ENCODE measurements at places on chromosomes 1 and 21.

DNA sequence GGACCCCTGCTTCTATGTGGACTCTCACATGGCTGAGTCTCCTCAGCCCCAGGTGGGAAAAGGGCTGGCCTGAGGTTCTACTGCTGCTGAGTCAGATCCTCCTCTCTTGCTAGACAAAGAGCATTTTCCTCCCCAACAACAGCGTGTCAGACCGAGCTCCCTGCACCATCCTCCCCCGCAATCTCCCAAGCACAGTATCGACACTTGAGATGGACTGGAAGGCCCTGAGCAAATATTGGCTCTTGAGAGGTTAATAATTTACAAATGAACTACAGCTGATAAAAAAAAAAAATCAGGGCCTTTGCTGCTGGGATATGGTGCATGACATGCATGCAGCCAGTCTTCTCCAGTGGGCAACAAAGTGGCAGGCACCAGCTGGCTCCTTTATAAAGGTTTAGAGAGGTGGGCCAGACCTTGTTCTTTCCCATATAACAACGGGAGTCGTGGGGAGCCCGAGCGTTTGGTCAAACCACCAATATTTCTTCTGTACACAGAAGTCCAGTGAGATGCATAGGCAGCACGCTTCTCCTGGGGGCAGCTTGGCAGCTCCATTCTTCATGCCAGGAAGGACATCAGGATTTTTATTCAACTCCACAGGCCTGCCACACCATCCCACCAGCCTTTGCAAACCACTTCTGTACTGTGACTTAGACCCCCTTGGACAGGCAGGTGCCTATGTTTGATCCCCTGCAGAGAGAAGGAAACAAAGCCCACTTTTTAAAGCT, 55.4 kb upstream of the CAMK1G start:
- DNase-seq = no peak

GRCh38 chr1:147110872-147111271, 61.4 kb downstream of the PRKAB2 start:
- no peak for DNase-seq

- peak; percentile 48 for DNase-seq
Measured at GRCh38 chr1:101293461-101294051, 56.7 kb downstream of the S1PR1 start.

DNA sequence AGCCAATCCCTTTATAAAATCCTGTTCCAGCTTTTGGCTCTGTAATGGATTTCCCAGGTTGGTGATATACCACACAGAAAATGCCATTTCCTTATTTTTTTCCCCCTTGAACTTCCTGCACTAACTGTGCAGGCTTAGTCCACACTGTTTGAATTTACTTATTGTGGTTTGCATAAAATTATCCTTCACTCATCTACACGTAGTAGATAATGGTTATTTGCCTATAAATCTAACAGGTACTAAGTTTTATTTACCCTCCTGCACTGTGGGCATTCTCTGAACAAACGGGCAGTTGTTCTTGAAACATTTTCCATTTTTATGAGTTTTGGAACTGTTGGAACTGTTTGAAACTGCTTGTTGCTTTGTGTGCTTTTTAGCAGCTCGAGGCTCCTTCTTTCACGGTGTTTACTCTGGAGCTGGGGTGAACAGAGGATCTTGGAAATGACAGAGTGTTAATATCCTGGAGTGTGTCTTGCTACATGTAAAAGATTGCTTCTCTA, 23.0 kb upstream of the KIFAP3 start:
- DNase-seq = no peak

- DNase-seq = no peak
Measured at GRCh38 chr1:165925498-165926079, 98.2 kb downstream of the UCK2 start.

DNA sequence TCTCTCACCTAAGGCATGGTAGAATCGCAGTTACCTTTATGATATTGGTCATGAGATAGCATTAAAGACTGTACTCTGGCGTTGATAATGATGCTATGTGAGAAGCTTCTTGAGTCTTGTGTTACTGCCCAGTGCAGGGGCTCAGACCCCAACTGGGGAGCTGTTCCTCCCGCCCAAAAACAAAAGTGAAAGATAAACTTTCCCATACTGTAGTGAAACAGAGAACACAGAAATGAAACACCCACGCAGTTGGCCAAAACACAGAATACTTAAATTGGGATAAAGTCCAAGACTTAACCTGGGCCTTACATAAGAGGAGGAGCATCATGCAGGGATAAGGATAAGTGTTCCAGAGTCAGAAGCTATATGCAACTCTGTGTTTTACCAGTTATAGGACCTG, 130.6 kb downstream of the HHIPL2 start:
- DNase-seq = no peak

All from femur (tissue), 1 donor.